ENCODE measurements at places on chromosomes 3 and 15.
A peak's percentile ranks its signal among the peaks of the same experiment; 100 is the strongest.

- no peak for DNase-seq
These were observed 47.3 kb downstream of the SSUH2 start for GRCh38 chr3:8597219-8597853.

GRCh38 chr15:73683777-73684580 is at the start of gene CD276:
TSS of gene CD276 (plus strand) at chr15:73684383. CDS start at chr15:73699640, 15,257 bp downstream.
- DNase-seq = peak; percentile 87

DNA sequence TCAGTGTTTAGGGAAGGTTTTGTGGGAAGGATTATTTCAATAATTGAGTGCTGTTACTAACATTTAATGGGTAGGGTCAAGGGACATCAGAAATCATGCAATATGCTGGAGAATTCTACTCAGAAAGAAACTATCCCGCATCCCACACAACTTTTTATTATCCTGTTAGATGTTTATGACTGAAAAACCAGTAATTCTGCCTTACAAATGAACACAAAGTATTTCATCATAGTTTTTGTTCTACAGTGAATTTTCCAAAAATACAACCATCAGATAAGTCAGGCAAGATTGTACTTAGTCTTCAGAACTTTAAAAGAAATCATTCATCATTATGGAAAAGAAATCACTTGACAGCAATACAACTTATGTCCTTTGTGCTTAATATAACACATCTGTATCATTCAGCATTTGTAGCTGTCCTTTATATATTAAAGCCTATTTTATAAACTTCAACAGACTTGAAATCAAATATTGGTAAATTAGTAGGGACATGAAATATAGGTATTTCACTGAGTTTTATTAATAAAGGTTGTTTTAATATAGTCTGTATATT is 61.9 kb downstream of the TRPM7 start:
- DNase-seq = no peak

DNA sequence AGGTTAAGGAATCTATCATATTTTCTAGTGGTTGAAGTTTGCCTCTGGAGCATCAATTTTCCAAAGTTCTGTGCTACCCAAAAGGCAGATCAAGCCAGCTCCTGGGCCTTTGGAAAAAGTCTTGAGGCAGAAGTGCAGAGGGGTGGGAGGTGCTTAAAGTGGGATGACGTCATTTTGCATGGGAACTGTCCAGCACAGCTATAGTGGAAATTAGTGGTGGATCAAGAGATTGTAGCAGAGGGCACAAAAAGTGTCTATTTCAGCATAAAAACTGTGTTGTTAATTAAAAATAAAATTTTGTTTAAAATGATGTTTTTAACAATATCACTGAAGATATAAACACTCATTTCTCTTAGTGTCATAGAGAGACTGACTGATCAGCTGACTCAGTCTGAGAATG is 221.9 kb downstream of the LRRN1 start:
- DNase-seq = no peak

DNA sequence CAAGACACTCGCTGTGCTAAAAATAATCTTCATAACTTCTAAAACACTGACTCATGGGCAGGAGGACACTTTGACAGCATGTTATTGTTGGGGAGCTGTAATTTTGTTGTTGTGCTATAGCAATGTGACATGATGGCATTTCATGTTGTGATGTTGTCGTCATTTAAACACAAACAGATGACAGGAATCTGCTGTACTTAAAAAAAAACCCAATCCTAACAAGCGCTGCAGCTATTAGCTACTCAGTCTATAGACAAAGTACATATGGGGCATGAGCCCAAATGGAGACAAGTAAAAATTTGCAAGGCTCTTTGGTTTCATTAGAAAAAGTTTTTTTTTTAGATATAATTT is 828 bp upstream of the ATOSA start:
- DNase-seq = peak; percentile 37

GRCh38 chr15:100717596-100717995 is 115.2 kb downstream of the ASB7 start:
- DNase-seq = no peak

GRCh38 chr3:119690043-119690656 is 12.7 kb upstream of the CFAP91 start:
- no peak for DNase-seq

- no peak for DNase-seq
These were observed 96.6 kb upstream of the LIMD1 start for GRCh38 chr3:45497963-45498362.

DNA sequence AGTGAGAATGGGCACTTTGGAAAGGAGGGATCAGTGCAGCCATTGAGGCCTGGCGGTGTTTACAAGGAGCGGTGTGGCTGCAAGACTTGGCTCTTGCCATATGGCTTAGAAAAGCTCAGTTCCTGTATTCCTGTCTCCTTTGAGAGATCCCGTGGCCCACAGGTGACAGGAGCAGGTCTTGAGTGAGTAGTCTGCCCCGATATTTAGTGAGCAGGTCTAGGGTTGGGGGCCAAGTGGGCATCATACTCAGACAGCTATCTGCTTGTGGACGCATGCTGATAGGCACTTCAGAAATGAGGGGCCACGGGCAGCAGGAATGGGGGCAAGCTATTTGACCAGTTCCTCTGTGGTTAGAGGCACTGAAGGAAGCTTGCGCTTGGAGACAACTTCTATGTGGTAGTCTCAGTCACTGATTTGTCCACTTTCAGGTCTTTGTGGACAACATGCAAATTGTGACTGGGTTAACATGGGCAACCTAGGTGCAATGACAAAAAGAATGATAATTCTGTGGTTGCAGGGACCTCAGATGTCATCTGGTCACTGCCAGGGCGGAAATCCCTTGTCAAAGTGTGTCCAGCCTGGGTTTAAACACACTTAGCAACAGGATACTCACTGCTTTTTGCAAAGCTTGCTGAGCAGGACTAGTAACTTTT is 1.1 kb downstream of the TMED3 start:
- DNase-seq = no peak

DNA sequence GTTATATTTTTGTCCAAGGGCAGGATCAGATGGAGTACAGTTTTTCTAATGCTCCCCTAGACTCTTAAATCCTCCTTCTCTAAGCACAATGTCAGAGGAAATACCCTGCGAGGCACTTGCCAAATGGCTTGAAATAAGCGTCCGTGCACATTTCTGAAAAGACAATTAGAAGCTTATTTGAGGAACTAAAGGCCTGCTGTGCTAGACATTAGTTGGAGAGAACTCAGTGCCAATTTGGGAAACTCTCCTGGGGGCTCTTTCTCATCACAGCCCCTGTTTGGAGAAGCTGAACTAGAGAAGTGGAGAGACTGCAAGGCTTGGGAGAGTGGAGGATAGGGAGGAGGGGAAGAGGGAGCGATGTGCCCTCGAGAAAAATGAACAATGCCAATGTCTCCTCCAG is 247.6 kb upstream of the C2CD4B start:
- no peak for DNase-seq

DNA sequence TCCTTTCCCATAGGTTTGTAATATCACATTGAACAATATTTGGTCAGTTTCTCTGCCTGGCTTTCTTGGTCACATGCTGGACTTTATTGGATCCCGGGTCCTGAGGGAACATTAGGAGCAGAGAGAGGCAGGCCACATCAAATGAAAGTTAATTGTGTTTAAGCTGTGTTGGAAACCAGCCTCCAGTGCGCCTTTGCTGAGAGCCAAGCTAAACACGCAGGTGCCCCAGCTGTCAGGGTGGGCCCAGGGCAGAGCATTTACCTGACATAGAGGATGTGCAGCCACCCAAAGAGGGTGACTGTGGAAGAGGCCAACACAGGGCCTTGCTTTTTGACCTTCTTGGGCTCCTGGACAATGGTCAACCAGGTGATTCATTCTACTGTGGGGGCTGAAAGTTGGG is 149.3 kb downstream of the EBLN2 start:
- no peak for DNase-seq

DNA sequence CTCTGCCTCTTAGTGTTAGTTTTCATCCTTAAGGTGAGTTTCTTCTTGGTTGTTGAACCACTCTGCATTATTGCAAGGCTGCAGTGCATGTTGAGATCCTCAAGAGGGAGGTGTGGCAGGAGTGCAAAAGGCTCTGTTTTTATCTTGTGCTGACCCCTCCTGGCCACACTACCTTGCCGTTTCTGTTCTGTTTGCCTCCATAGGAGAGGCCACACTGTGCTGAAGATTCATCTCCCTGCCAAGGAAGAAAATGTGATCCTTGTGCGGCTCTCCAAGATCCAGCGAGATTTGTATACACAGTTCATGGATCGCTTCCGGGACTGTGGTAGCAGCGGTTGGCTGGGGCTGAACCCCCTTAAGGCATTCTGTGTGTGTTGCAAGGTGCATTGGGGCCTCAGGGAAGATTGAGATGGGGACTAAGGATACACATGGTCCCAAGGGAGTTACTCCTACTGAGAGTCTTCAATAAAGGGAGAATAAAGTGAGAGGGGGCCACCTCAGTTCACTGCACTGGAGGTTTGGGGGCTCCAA is 33.0 kb upstream of the TEX264 start:
- DNase-seq = no peak

DNA sequence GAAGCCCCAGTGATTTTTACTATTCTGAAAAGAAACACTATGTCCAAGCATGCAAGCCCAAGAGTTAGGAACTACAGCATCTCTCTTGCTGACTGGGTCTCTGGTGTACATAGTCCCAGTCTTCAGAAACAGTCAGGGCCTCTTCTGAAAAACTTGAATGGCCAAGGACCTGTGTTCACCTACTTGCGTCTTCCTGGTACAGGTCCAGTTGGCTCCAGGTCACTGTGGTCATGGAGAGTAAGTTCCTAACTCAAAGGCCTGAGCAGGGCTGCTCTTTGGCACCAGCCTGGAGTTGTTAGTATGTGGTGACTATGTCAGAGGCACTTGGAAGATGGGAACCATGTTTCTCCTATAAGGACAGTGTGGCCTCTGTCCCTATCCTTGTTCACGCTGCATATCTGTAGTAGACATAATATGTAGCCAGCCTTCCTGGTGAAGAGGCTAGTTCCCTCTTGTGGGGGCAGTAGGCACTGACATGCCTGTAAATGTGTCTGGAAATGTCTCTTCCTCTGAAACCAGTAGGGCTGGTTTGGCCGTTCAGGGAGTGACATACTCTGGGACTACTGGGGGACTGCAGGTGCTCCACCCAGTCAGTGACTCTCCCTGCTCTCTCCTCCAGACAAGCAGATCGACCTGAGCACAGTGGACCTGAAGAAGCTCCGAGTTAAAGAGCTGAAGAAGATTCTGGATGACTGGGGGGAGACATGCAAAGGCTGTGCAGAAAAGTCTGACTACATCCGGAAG is 2.6 kb upstream of the RBM15B start:
- no peak for DNase-seq

DNA sequence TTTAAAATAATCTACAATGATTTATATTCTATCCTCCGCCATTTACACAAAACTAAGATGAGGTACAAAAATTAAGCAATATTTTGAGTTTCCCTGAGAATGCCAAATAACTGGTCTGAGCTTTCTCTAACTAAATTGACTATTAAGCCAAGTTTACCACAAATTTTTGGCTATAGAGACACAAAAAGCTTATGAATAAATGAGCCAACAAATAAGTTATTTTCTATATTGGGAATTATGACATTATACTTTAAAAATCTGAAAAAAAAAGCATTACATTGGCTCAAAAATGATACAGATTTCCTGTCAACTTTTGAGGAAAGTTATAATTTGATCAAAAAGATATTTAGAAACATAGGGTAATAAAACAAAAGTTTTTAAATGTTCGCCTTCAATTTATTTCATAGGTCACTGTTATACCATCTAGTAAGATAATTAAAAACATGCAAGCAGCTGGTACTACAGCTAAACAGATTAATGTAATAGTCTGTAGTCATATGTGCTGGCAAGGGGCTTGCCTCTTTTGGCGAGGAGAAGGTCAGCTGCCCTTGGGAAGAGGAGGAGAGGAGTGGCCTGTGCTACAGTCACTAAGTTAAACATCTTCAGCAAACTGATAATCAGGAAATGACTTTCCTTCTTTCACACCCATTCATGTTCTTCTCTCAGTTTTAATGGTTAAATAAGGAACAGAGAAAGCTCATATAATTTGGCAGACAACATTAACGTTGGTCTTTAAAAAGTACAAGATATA is 318.5 kb downstream of the TBC1D5 start:
- DNase-seq = no peak

All from retina (tissue), 1 donor.